DMS79 treated with DMSO at 0.1 percent for 48 hours (cell line): ENCODE measurements at places on chromosomes 16 and 17.

DNA sequence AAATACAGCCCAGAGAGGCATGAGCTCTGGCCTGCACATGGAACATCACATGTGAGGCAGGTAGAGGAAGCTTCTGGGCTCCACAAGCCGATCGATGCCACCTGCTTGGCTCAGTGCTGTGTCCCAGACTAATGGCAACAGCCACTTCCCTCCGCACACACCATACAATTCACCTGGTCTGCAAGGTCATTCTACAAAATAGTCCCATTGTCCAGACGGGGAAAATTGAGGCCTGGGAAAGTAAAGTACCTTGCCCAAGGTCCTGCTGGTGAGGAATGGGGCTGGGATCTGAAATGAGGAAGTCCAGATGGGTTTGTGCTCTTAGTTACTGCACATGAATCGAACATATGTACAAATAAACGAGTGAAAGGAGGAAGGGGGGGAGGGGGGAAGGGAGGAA lies 88.0 kb downstream of the LITAF start:
- no peak for DNase-seq

DNA sequence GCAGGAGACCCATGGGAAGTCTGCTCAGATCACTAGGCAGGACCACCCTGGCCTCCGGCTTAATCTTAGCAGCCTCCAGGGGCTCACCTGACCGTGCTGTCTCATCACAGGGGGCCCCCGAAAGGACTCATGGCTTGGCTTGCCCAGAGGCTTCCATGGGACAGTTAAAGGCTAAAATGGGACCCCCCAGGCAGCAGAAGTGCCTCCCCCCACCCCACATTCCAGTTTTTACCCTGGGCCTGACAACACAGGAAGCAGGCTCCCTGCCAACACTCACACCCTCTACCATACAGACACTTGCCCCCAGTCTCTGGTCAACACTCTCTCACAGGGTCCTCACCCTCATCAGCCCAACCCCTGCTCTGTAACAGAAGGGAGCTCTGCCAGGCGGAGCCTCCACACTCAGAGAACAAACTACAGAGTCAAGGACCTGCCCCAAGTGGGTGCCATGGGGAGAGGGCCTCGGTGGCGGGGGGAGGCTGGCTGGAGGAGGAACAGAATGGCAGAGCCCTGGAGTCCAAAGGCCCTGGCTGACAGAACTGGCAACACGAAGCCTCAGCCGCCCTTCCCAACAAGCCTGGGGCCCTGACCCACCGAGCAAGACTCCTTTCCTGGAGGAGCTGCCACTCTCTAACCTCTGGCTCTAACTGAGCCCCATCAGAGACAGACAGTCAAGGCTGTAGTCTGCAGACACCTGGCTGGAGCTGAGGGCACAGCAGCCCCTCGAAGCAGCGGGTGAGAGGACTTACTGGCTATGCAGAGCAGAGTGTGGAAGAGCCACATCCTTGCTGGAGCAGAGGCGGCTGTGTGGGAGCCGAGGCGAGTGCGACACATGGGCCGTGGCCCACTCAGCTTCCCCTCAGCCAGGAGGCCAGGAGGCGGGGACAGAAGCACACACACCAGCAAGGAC lies at the start of gene ITGAE:
TSS of gene ITGAE (minus strand) at position 827 of the 910 bp plus-strand sequence. CDS start at position 783, 44 bp downstream.
- no peak for DNase-seq

GRCh38 chr17:36880268-36880905 lies 56.9 kb upstream of the LHX1 start:
- no peak for DNase-seq

GRCh38 chr17:81117672-81118198 lies 47.6 kb upstream of the PVALEF start:
- no peak for DNase-seq

DNA sequence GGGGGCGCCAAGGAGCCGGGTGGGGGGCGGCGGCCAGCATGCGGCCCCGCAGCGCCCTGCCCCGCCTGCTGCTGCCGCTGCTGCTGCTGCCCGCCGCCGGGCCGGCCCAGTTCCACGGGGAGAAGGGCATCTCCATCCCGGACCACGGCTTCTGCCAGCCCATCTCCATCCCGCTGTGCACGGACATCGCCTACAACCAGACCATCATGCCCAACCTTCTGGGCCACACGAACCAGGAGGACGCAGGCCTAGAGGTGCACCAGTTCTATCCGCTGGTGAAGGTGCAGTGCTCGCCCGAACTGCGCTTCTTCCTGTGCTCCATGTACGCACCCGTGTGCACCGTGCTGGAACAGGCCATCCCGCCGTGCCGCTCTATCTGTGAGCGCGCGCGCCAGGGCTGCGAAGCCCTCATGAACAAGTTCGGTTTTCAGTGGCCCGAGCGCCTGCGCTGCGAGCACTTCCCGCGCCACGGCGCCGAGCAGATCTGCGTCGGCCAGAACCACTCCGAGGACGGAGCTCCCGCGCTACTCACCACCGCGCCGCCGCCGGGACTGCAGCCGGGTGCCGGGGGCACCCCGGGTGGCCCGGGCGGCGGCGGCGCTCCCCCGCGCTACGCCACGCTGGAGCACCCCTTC lies 484 bp downstream of the FZD2 start:
- peak; percentile 27 for DNase-seq

GRCh38 chr17:36602030-36602748 lies 806 bp downstream of the MRM1 start:
- DNase-seq: no peak

GRCh38 chr17:51741458-51741857 lies 417.1 kb downstream of the CA10 start:
- no peak for DNase-seq
